ENCODE measurements at places on chromosomes 3 and 15.

DNA sequence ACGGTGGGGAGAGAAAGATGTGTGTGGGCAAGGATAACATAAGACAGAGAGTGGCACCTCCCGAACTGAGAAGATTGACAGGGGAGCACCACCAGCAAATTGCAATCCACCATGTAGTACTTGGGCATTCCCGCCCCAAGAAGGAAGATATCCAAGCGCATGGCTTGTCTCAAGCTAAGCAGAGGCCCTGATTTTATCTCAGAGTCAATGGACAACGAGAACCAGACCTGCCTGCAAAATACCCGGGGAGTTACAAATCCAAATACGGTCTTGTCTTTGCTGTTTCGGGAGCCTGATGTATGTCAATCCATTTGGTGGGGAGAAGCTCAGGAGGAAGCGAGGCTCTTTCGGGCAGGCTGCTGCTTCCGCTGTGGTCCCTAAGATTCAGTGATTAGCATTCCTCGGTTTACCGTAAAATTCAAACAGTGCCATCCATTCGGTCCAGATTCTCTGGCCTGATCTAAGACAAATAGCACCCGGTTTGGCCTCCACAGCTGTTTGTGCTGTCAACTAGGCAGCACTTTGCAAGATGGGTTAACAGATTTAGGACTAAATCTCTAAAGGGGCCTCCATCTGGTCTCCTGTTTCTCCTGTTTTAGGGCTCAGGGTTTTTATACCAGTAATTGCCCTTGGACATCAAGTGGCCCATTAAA, 97.7 kb upstream of the WNT5A start:
- DNase-seq = no peak

DNA sequence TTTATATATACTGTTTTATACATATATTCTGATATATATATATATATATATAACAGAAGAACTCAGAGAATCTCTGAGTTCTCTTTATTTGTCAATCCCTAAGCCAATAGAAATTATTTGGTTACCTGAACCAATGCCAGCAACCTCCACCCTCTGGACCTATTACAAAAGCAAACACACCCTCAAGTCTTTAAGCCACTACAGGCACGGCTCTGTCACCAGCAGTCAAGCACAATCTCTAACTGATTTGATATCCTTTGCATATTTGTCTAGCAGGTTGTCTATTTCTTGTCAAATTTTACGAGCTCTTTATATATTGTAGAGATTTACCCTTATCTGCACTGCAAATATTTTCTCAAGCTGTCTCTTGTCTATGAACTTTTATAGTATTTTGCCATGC, 66.6 kb upstream of the TOPAZ1 start:
- no peak for DNase-seq

DNA sequence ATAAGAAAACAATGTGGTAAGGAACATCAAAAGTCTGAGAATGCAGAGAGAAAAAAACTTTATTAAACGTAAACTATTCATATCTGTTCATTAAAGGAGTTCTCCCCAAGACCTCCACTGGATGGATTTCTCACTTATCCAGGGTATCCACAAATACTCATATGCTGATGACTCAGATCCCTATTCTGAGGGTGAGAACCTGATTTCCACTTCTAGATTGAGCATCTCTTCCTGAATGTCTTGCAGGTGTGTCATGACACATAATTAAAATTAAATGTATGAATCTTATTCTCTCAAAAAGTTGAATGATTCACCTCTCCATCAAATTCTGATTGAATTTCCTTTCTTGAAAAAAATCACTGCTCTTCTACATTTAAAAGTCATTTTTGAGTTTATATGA, 199.9 kb downstream of the MFSD1 start:
- DNase-seq = no peak

GRCh38 chr3:114799816-114800215, 347.3 kb downstream of the ZBTB20 start:
- DNase-seq = no peak

GRCh38 chr15:85685356-85685755, 109.4 kb downstream of the KLHL25 start:
- no peak for DNase-seq

- no peak for DNase-seq
These were observed 67.1 kb downstream of the ATP2B2 start for GRCh38 chr3:10437995-10438901.

GRCh38 chr3:170355738-170356595, 1.5 kb upstream of the SKIL start:
- DNase-seq = peak; percentile 45

- no peak for DNase-seq
These were observed 68.2 kb downstream of the POLQ start for GRCh38 chr3:121477589-121477988.

DNA sequence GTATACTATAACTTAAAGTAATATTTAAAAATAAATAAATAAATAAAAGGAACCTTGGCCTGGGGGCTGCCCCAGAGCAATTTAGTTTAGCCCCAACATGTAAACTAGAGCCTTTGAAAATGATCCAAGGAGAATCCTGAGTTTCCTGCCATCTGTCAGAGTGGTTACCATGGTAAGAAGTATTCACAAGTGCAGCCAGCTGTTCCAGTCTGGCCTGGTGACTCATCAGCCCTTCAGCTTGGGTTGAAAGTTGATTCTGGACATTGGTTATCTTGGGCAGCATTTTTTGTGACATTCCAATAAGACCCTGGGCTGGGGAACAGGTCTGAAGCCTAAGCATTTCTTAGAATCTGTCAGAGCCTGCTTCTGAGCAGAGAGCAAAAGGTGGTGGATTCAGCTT, 72.7 kb upstream of the LRTM1 start:
- DNase-seq = no peak

DNA sequence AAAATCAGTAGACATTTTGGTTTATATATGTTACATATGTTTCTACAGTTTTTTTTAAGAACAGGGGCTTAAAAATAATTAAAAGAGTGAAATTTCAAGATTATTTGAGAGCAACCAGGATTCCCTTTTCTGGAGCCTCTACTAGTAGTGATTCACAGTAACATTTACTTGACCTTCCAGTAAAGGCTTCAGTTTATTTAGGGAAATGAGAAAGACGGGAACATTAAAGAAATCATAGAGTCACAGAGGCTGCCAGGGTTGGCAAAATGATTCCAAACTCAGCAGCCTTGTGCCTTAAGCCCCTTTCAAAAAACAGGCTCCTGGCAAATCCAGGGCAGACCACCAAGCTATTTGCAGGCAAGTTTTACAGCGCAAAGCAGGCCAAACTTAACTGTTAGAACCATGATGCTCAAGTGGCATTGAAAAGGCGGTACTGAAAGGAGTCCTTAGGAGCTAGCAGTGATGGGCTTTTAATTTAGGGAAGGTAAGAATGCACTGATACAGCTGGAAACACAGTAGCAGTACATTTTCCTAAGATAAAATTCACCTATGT, 201.1 kb upstream of the ADAMTS9 start:
- DNase-seq = no peak

DNA sequence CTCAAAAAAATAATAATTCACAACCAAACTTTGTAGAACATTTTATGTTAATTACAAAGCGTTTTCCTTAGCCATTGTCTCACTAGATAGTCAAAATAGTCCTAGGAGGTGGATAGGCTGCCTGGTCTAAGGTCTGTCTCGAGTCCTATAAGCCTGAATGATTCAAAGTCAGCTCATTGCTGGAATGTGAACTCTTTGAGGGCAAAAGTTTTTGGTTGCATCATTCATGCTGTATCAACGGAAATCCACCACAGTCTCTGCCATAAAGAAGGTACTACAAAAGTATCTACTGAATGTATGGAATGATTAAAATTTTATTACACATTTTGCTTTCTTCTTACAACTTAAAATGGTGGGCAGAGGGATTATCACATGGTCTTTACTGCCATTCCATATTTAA, 387.3 kb upstream of the RARB start:
- no peak for DNase-seq

DNA sequence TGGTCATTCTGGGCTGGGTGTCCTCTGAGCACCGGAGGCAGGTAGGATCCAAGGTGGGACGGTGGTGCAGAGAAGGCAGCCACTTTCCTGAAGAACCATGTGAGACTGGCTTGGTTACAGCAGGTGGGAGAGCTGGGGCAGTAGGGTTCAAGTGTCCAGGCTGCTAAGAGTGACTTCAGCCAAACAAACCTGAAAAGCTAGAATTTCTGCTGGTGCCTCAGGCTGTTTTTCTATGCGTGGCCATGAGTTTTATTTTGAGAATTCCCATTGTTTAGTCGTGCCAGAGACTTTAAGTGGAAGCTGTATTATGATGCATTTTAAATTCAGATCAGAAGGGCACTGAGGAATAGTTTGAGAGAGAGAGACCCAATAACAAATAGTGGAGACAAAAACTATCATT, 20.1 kb downstream of the USP13 start:
- DNase-seq = no peak

DNA sequence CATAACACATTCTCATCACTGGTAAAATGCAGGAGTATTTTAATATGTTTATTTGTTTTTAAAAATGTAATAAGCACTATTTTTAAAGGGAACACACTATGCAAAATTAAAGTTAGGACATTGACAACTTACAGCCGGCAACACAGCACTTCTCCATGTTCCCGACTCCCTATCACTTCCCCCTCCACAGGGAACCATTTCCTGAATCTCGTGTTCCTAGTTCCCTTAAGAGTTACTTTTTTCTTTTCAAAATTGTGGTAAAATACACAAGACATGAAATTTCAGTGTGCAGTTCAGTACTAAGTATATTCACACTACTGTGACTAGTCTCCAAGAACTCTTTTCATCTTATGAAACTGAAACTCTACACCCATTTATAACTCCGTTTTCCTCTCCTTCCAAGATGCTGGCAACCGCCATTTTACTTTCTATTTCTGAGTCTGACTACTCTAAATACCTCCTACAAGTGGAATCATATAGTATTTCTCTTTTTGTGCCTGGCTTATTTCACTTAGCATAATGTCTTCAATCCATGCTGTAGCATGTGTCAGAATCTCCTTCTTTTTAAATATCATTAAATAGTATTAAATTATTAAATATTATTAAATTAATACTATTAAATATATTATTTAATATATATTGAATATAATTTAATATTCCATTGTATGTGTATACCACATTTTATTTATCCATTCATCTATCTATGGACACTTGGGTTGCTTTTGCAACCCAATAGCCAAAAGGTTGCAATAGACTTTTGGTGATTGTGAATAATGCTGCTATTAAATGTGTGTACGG, 25.9 kb upstream of the UBE2Q2 start:
- no peak for DNase-seq

DNA sequence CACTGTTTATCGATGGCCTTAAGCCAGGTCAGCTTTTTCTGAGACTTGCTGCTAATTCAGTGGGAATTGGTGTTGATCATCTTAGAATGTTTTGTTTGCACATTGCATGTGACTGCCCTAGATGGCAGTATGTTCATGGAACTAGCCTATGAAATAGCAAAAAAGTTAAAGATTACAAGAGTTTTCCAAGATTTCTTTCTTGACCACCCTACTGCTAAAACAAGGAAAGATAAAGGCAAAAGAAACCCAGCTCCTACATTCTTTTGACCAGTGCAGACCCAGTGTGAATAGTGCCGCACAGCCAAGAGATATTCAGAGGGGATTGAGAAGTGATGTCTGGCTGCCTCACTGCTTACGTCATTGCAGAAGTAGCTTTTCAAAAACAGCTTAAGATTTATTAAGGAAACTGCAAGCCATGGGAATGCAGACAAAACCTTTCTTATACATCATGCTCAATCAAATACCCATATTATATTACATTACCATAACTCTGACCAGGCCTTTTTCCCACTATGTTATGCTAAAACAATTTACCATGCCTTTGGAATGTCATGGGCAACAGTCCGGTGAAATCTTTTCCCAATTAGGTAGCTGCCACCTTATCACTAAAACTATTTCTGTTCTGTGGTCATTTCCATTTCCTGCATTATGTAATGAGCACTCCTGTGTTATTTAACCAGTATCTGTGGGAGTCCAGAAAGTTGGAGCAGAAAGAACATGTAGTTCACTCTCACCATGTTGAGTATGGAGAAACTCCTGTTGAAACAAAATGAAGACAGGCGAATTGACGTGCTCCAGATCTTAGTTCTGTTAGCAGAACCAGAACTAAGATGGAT, 6.0 kb downstream of the PHLDB2 start:
- no peak for DNase-seq

DNA sequence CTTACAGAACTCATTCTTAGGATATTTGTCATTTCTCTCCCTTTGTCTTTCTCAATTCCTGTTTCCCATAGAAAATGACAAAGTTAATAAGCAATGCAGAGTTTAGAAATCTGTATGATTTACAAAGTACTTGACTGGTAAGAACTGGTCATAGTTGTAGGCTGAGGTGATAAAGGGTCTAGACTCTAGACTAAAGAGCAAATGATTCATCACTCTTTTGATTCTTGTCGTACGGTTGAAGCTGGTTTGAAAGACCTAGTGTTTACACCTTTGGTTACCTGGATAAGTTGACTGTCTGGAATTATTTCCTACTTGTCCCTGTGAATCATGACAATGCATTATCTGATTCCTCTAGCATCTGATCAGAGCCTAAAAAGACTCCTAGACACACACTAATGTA, 58.9 kb upstream of the TP63 start:
- no peak for DNase-seq

GRCh38 chr15:98648654-98649471, 524 bp downstream of the IGF1R start:
- DNase-seq = no peak

DNA sequence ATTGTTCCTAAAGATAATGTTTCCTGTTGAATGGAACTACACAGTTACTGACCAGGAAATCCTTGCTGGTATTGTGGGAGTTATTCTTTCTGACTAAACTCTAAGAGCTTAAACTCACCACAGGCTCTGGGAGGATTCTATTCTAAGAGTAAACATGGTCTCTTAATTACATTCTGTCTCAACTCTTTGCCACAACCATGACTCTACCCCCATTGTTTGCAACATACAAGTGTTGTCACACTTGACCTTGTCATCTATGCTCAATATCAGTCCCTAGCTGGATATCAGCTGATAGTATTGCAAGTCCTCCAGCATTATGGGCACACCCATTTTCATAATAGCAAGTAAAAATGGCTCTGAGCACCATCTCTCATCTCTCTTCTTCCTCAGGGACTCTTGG, 29.6 kb upstream of the SECISBP2L start:
- DNase-seq = no peak

GRCh38 chr15:70569091-70569713, 194.2 kb downstream of the UACA start:
- DNase-seq = peak; percentile 7

DNA sequence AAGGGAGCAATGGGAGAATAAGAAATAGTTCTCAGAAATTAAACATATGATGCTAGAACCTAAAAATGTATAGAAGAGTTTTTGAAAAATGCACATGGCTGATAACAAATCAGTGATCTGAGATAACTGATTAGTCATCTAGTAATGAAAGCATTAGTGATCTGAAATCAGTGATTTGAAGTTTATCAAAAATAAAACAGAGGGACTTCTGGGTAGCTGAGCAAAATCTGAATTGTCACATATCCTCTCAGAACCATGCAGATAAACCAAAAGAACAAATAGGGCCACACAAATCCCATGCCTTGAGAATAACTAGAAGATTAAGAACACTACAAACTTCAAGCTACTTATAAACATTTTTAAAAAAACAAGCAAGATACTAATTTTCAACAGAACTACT, 71.5 kb downstream of the MCF2L2 start:
- DNase-seq = no peak
